Endothelial cell (in vitro differentiated cells): ENCODE measurements at places on chromosomes 11 and 22. TPM values are rescaled to one million over a fixed set of nuclear protein-coding genes. Genes with fewer than 3 reads are reported as not detected.

- H3K27ac ChIP-seq: no peak overlapping the region
- no peak for DNase-seq
- H3K4me1 ChIP-seq: no peaks in the 10 kb centered on the region
- H3K27me3 ChIP-seq: peaks cover 12% of the 10 kb centered on the region
- no peak overlapping the region for H3K4me3 ChIP-seq
Measured at GRCh38 chr22:37431366-37431765, 4.1 kb upstream of the ELFN2 start.

DNA sequence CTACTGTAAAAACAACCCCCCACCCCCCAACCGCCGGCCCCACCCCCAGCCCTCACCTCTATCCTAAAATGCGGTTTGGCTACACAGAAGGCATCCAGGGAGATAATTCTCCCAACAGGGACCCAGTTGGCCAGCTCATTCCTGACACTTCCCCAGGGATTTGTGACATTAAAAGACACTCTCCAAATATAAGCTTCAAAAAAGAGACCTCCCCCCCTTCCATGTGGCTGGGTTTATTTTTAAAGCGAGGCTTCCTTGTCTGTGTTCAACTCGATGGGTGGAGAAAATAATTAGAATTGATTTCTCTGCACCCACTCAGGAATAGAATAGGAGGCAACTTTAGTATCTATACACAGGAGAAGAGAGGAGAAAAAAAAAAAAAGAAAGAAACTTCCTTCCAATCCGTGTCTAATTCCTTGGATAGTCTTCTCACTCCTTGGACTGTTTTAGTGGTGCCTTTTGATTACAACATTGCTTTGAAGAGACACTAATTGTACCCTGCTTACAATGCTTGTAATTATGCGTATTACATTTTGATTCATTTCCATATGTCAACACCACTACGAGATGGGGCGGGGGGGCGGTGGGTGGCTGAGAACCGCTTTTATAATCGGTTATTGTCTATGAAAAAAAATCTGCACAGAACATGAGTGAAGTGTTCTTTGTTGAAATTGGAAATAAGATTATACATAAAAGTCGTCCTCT lies 500.4 kb downstream of the MIAT start:
- peaks cover 36% of the 10 kb centered on the region for H3K4me1 ChIP-seq
- H3K4me3 ChIP-seq: no peak overlapping the region
- peaks cover 5% of the 10 kb centered on the region for H3K36me3 ChIP-seq
- peaks cover 1% of the 10 kb centered on the region for H3K27me3 ChIP-seq

Gene CBLIF
- not detected for total RNA-seq

DNA sequence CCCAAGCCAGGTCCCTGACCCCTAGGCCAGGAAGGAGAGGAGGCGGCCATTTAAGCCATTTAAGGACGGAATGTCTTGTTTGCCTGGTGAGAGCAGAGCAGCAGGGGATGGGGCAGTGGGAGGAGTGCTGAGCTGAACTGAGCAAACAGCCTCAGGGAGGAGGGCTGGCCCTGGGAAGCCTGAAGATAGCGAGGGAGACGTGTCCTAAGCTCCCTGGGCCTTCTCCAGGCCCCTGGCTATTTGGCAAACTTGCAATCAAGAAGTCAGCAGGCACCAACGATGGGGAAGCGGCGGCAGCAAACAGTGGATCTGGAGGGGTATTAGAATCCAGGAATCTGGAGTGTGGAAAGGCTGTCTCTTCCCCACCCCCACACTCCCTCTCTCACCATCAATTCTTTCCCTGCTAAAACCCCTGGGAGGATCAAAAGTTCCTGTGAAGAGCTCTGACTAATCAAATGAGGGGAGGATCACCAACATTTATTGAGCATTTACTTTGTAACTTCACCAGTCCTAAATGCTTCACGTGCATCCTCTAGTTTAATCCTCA lies 8.8 kb downstream of the BCL9L start:
- H3K27ac ChIP-seq: peak overlapping the region; percentile 4
- H3K27me3 ChIP-seq: peaks cover 16% of the 10 kb centered on the region

Gene RAB38
- total RNA-seq: 10.4 TPM

Gene EXPH5
- 0.62 TPM for total RNA-seq
